ENCODE measurements at places on chromosomes 6 and 20. TPM values are rescaled to one million over a fixed set of nuclear protein-coding genes. Genes with fewer than 3 reads are reported as not detected.

DNA sequence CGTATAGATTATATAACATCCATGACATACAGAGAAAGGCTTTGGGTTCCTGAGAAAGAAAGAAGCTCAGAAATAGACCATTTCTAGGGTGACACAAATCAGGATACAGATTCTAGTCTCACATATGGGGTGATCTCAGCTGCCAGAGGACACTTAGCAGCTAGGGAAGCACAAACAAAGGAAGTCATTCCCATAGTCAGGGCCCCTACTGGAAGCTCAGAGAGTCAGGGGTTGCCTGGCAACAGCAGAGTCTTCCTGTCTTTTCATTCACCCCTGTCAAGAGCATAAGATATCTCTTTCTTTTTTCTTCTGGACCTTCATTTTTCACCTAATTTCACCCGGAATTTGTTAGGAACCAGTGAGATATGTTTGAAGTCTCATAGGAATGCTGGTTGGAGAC lies 81.9 kb upstream of the IYD start:
- no peak for DNase-seq

GRCh38 chr6:135458051-135458450 lies 39.5 kb downstream of the AHI1 start:
- DNase-seq: no peak

DNA sequence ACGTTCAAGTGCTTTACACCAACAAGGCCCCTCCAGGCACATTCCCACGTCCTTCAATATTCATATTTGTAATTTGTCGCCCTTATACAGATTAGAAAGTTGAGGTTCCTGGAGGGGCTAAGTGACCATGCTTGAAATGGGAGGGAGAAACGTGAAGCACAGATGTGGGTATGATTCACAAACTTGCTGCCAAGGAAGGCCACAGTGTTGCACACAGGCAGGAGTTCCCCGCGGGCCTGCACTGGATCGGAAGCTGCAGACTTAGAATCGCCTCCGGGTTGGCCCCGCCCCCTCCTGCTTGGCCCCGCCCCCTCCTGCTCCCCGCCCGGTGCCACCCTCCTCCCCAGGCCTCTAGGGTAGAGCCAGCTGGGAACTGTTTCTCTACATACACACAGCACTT lies 58.2 kb upstream of the QKI start:
- DNase-seq: no peak

- no peak for DNase-seq
Measured at GRCh38 chr20:49381558-49382493, 100.6 kb downstream of the KCNB1 start.

- no peak for DNase-seq
Measured at GRCh38 chr6:99521633-99522151, 6.5 kb upstream of the USP45 start.

DNA sequence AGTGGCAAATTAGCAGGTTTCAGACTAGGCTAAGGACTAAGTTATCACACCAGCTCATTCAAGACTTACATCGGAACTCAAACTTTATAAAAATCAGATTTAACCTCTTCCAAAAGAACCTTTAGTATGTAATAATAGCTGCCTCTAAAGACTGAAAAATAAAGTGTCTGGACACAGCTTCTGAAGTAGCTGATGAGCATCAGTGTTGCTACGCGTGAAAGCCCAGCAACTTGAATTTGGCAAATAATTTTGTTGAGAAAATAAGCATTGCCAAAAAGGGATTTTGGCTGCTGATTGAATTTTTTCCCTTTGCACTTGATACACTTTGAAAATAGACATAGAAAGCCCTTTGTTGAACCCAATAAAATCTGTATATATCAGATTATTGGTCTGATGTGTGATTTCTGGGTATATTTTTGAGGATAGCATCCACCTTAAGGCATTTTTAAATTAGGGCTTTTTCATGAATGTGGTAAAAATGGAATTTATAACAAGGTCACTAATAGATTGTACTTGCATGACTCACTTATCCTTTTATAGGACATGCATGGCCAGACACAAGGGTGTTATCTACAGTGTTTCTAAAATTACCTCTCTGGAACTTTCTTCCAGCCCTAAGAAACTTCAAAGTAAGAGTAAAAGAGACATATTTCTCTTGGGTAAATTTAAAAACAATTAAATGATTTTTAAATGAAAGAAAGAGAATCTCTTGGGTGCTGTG lies 350.4 kb downstream of the TENT5A start:
- DNase-seq: no peak

Gene THBS2
- polyA plus RNA-seq: 95.8 TPM

- no peak for DNase-seq
Measured at GRCh38 chr6:21823371-21823770, 229.8 kb downstream of the SOX4 start.

GRCh38 chr20:22795433-22795832 lies 211.1 kb upstream of the FOXA2 start:
- no peak for DNase-seq

Gene TPX2
- polyA plus RNA-seq: 19.8 TPM

DNA sequence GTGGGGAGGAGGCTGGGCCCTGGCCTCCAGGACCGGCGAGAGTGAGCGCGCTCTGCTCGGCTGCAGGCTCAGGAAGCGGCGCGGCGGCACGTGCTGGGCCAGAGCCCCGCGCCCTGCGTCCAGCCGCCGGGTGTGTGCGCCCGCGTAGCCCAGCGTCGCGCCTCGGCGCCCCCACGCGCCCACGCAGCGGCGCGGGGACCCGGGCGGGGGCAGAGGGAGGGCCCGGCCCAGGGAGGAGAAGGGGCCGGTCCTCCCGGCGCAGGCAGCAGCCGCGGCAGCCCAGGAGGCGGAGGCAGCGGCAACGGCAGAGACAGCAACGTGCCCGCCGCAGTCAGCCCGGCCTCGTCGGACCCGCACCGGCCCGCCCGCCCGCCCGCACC lies at the start of gene EYA2:
EYA2 (plus strand) TSS at position 265 of the 380 bp plus-strand sequence. CDS start 95,168 bp downstream, outside the sequence.
- DNase-seq: no peak

DNA sequence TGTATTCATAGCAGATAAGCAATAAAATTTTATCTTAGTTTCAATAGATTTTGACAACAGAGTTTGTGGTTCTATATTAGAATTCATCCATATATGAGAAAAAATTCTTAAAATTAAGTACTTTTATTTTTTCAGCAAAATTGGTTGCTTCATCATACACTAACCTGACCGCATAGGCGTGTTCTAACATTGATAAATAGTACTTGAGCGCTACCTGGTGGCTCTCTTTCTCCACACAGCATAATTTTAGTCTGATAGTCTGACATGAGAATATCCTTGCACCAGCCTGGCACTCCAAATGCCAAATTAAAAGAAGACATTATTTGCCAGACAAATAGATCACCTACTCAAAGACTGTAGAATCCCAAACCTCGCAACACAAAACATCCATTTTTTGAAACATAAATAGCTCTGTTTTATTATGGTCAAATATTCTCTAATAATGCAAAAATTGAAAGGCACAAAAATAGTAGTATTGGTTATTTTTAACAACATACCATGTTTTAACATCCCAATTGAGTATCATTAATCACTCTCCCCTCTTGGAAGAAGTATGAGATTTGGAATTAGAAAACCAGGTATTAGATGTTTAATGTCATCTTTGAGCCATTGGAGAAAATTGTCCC lies 33.0 kb upstream of the FILIP1 start:
- peak; percentile 34 for DNase-seq

DNA sequence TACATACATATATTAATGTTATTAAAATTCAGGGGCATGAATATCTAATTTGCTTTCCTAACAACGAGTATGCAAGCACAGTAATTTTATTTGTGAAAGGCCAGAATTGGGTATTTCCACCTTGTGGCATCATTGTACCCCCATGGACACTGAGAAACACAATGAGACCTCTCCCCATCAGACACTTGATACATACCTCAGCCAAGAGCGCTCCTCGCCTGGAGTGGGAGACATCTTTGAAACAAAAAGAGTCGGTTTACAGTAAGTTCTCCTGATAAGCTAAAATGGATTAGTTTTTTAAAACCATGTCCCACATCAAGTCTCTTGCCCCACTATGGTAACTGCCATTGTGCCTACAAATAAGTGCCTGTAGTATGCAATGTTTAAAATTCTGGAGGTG lies 2.1 kb downstream of the CNR1 start:
- no peak for DNase-seq

DNA sequence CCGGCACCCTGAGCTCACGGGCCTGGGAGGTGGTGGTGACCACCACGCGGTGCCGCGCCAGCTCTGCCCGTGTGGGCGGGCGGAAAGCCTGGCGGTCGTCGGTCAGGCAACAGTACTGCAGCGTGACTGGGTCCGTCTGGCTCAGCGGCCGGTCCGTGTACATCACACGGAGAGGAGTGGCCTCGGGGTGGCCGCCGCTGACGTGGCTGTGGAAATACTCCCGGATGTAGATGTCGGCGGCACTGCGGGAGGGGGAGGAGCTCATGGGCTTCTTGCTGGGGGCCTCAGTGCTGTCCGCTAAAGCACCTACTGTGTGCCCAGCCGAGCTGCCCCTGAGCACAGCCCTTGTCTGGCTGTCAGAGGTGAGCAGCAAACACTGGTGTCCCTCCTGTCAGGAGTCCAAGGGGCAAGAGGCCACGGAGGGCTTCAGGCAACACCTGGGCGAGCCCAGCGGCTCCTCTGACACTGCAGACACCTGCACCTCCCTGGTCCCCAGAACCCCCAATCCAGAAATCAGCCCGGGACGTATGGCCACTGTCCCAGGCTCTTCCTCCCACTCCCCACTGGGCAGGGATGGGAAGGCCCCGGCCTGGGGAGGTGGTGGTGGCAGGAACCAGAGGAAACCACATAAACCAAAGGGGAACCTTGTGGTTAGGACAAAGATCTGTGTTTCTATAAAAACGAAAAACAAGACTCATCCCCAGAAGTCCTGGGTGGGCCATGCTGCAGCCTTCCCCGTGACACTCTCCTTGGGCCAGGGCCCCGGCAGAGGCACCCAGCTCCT lies 6.5 kb downstream of the HELZ2 start:
- DNase-seq: no peak

Gene ISM1
- not detected for polyA plus RNA-seq

Gene WASF1
- polyA plus RNA-seq: 15.7 TPM

DNA sequence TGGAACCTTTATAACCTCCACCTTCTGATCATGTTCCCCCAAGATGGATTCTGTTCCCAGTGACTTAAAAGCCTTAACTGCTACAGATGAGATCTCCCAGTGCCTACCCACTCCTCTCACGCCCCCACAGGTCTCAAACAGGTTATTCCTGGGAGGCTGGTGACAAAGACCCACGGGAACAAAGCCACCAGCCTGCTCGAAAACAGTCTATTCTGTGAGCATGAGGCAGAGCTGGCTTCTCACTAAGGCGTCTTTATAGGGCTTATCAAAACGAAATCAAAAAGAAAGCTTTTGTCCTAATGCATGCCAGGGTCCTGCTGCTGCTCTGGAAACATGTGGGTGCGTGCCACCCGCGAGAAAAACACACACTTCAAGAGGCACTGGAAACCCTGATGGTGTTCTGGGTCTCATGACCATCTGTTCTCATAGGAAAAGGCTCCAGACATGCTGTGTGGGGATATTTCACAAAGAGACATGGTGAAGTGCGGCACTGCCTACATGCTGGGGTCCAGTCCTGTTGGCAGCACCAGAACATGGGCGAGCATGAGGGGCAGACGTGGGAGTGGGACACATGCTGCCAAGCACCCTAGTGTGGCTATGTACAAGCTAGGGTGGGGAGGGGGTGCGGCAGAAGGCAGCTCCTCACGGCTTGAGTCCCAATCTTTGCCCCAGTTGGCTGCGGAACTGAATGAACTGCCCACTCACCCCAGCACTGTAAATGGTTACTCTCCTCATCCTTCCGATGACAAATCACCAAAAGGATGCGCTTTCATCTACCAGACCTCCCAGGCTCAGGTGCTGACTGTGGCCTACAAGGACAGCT lies 2.1 kb downstream of the FKBP1A start:
- no peak for DNase-seq

DNA sequence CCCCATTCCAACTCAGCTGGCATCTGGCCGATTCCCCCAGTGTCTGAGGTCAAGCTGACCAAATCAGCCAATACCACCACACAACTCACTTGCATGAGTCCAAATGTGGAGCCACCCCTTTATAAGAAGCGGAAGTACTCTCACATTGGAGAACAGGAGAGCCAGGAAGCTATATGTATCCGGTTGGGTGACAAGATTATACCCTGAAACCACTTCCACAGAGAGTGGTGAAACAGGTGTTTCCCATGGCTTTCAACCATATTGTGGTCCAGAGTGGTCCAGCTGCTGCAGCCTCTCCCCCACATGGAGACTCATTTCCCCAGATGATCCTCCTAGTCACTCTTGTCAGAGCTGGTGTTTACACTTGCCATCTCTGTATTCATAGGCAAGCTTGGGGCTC lies 24.0 kb upstream of the SERINC1 start:
- DNase-seq: no peak

DNA sequence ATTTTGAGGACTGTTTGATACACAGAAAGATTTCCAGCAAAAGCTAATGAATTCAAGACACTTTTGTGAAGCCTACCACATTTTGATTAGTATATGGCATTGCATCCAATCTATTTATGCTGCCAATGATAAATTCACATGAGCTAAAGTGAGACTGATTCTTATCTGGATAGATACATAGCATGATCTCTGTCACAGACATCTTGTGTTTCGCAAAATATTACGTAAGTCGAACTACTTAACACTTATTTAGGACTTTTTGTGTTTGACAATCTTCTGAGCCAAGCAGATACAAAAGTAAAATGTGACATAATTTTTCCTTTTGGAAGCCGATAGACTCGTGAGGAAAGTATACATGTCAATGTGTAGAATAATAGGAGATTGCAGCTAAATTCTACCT lies 251.6 kb downstream of the HACE1 start:
- DNase-seq: no peak

Gene EPB41L1
- polyA plus RNA-seq: 17.8 TPM

DNA sequence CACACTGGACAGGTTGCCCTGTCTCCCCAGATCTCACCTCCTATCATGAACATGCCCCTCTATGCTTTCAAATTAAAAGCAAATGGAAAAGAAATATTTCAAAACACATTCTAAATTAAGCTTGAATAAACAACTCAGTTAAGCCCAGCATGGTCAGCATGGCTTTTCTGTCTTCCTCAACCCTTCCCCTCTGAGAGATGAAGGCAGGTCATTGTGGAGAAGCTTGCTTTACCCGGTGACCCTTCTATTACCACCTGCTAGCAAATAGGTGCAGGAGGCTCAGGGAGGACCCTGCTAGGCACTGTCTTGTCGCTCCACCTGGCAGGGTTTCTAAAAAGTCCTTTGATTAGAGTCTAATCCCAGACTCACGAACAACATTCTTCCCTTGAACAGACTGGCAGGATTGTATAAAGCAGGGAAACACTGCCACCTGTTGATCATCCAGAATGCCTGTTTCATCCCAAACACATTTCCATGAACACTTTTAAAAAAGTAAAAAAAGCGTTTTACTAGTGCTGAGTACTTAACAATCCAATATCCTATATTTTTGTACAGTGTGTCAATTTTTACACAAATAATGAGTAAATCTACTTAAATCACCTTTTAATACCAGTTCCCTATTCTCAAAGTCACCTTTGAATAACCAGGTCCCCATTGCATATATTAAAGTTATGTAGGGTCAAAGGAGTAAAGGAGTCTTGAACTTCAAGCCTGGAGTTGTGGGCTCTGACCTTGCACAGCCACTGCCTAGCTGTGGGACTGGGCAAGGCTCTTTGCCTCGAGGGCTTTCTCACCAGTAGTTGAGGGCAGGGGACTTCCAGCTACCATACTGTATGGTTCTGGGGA lies 75.5 kb downstream of the GPR6 start:
- peak; percentile 24 for DNase-seq

Gene CD109
- 31.2 TPM for polyA plus RNA-seq

Gene F13A1
- polyA plus RNA-seq: not detected
